ENCODE measurements at places on chromosomes 16 and 17.

DNA sequence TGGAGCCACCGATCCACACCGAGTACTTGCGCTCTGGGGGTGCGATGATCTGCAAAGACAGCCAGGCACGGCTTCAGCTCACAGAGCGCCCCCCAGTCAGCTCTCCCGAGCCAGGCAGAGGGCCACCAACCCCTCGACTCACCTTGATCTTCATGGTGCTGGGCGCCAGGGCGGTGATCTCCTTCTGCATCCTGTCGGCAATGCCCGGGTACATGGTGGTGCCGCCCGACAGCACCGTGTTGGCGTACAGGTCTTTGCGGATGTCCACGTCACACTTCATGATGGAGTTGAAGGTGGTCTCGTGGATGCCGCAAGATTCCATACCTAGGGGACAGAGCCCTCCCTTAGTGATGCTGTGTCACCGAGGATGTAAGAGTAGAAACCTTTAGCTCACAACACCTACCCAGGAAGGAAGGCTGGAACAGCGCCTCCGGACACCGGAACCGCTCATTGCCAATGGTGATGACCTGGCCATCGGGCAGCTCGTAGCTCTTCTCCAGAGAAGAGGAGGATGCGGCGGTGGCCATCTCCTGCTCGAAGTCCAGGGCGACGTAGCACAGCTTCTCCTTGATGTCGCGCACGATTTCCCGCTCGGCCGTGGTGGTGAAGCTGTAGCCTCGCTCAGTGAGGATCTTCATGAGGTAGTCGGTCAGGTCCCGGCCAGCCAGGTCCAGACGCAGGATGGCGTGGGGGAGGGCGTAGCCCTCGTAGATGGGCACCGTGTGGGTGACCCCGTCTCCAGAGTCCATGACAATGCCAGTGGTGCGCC lies 1.6 kb downstream of the ACTG1 start:
- DNase-seq, result no peak

DNA sequence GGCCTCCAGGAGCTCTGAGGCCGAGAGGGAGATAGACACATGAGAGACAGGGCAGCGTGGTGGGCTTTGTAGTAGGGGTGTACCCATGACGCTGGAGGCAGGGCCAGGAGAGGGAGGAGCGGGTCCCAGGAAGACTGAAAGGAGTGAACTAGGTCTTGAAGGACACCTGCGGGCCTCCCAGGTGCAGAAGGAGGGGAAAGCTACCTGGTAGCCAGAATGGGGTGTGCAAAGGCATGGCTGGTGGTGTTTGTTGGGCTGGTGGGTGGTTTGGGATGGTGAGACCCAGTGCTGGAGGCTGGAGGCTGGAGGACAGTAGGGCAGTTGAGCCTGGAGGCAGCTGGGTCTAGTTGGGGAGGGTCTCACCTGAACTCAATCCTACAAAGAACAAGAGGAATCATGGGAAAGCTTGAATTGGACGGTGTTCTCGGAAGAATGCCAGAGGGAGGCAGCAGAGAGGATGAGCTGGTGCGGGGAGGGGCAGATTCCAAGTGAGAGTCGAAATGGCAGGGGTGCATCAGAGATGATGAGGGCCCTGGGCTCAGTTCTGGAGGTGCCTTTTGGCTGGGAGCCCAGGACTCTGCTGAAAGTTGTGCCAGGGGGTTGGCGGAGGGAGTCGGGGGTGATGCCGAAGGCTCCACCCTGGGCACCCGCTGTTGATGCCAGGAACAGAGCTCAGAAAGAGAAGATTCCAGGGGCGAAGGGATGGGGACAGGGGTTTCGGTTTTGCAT lies 21.2 kb downstream of the C1QTNF1 start:
- no peak for DNase-seq

- no peak for DNase-seq
Measured at GRCh38 chr16:853306-853705, 52.8 kb upstream of the GNG13 start.

- DNase-seq, result no peak
Measured at GRCh38 chr16:88055356-88055755, 104.1 kb downstream of the BANP start.

DNA sequence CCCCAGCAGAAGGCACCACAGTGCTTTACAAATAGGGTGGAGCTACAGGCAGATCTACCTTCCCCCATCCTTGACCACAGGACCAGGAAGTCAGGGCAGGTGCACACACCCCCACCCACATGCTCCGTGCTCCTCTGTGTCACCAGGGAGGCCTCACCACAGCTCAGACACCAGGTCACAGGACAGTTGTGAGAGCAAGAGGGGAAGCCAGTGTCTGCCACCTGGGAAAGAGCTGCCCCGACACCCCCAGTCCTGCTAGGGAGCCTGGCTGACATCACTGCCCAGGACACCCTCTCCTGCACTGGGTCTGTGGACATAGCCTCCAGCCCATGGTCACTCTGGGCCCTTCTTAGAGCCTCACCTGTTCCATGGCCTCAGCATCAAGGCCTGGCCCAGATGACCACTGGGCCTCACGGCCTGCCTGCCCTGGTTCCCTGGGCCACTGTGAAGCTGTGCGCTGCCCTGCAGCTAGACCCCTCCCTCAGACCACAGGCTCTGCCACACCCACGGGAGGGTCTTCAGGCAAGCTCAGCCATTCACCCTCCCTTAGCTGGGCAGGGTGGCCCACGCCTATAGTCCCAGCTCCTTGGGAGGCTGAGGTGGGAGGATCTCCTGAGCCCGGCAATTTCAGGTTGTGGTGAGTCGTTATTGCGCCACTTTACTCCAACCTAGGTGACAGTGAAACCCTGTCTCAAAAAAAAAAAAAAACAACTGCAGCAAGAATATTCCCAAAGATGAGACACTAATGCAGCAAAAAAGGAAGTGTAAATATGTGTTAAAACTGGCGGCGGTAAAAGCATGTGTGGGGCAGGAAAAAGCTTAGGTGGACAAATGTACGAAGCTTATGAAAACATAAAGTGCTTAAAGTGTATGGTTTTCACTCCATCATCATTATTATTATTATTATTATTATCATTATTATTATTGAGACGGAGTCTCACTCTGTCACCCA lies 14.2 kb downstream of the POLR3K start:
- no peak for DNase-seq
